Pons (tissue), 1 donor: ENCODE measurements at places on chromosomes 5 and 9.

GRCh38 chr5:14143841-14144585 lies 871 bp downstream of the TRIO start:
- DNase-seq = no peak

- no peak for DNase-seq
These were observed 25.3 kb upstream of the TLR4 start for GRCh38 chr9:117678871-117679270.

DNA sequence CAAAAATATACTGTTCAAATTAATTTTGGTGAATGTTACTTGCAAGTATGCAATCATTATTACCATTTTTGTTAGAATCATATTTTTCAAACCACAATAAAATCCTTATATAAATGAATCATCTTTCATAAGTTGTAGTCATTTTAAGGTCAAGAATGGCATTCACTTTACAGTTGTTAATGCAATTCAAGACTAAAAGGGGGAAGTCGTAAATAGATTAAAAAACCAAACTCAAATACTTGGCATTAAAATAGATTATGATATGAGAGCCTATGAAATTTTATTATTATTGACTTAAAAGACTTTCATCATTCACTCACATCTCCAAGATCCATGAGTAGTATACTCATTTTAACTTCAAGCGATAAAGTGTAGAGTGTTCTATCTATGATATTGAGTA lies 11.6 kb downstream of the CDH9 start:
- no peak for DNase-seq

GRCh38 chr9:136365775-136366222 lies 2.3 kb upstream of the DNLZ start:
- DNase-seq = no peak

GRCh38 chr9:4082948-4083347 lies 216.9 kb downstream of the GLIS3 start:
- DNase-seq = no peak
